RPMI7951 (cell line): ENCODE measurements at places on chromosomes 4 and X.

DNA sequence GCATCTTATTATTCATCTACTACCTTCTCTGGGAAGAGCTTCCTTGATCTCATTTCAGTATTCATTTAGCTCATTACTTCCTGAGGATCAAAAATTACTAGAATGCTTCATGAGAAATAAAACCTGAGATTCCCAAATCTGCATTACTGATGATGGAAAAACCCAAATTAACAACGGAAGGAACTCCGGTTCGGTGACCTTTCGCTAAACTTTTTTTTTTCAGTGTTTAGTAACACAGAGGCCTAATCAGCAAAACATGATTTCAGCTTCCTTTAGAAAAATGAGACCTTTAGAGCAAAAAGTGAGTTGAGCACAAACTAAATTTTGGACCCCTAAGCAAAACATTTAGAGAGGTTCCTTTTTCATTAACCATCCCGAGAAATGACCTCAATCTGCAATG lies 229.2 kb downstream of the MAML3 start:
- DNase-seq: no peak

GRCh38 chr4:183304067-183304466 lies 16.0 kb downstream of the CLDN22 start:
- DNase-seq: no peak

DNA sequence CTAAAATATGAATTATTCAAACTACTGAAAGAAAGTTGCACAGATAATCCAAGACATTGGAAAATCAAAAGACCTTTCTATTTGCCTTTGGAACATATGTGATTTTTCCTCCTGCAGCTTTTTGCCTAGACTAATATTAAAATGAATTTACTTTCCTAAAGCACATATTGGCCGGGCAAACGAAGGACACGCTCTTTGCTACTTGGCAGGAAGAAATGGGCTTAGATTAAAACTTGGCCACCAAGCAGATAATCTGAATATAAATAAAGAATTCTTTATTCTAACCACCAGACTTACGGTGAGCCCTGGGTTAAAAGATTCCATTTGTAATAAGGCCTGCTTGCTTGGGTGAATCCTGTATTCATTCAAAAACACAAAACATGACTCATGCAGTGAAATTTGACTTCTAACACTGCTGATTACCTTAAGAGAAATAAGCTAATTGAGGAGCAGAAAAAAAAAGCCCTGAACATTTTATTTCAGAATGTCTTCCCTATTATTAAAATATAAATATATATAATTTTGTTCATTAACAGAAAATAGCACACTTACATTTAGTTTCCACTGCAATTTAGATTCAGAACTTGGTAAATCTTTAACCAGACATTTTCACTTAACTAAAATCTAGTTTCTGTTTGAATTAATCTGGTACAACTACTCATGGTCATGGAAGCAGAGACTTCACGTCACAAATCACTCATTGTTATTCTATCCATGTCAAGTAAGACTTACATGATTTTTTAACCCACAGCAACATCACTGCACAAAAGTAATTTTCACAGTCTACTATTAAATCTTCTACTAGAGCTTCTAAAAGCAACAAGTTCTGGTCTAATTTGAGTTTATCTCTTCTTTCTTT lies 116.1 kb upstream of the PLAC1 start:
- DNase-seq: no peak

DNA sequence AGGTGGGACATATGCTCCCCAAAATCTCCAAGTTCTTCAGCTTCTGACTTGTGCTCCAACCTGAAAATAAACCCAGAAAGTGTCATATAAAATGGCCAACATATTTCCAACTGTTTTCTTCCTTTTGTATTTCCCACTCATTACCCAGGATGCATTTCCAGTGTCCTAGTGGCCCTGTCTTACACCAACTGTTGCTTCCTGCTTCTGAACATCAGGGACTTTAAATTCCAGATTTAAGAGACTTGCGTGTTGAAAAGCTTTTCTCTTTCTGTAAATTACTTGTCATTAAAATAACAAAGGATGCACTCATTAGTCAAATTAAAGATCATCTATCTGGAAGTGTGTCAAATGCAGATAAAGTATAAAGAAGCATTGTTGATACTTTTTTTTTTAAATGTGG lies 19.9 kb downstream of the MID1 start:
- no peak for DNase-seq

DNA sequence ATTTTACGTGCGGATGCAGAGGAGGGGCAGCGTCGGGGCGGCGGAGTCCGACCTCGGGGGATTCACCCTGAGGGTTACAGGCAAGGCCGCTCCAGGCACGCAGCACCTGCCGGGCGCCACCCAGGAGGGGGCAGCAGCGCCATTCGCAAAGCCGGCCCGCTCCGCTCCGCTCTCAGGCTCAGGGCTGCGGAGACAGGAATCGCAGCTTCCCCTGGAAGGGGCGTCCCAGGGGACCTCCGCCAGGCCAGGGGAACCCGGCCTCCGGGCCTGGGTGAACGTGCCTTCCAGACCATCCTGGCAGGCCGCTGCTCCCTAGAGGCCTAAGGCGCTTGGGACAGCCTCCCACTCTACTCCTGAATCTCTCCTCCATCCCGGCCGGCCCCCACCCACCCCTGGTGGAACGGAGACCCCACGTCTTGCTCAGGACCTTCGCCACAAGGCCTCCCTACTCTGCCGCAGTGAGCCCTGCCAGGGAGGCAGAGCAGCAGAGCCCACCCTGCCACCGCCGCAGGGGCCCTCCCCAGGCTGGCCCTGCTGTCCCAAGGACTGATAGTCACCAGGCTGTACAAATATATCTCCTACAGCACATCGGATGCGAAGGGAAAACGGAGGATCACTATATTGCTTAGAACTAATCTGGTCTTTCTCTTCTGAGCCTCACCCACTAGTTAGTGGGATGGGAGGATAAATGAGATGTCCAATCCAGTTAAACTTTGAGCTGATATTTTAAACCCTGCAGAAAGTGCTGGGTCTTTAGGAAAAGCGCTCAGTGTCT lies 115.0 kb downstream of the SMIM20 start:
- DNase-seq: no peak

- DNase-seq: no peak
Observed at GRCh38 chr4:158346576-158346975, 136.3 kb downstream of the TMEM144 start.

- no peak for DNase-seq
Observed at GRCh38 chr4:17664755-17665154, 50.3 kb downstream of the MED28 start.

DNA sequence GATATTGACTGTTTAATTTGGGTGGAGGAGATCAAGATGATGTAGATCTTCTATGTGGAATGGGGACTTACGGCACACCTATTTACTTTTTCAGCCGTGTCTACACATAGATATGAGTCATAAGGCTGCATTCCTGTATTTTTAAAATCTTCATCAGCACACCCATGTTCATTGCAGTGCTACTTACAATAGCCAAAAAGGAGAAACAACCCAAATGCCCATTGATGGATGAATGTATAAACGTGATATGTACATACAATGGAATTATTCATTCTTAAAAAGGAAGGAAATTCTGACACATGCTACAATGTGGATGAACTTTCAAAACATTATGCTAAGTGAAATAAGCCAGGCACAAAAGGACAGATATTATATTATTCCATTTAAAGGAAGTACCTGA lies 98.6 kb downstream of the AASDH start:
- DNase-seq: no peak

- peak; percentile 92 for DNase-seq
Observed at GRCh38 chr4:6272863-6273660, 3.4 kb downstream of the WFS1 start.

DNA sequence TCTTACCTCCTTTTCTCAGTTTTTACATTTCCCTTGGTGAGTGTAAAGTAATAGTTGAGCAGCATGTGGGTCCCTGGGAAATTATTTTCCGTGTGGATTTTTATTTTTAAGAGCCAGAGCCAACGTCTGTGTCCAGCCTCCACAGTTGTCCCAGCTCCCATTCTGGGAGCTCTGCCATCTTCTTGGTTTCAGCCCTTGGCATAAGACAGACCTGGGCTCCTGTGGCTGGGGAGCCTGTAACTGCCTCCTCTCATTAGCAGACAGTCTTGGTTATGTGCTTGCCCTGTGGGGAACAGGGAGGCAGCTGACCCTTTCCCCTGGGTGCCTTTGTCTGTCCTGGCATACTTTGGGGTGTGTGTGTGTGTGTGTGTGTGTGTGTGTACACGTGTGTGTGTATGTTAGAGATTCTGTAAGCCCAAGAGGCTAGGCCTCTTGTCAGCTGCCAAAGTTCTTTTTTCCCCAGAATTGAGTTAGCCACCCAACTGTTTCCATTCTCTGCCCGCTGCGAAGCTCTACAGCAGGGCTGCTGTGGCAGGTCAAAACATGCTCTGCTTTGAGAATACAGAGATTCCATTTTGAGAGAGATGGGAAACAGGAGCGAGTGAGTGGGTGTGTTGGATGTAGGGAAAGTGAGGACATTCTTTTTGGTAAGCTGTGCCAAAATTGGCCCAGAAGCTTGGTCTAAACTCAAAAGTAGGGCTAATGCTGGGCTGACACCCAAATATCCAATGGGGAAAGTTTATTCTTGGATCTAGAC lies 140.7 kb downstream of the TMEM164 start:
- peak; percentile 3 for DNase-seq

- DNase-seq: no peak
Observed at GRCh38 chr4:15037923-15038541, 35.8 kb downstream of the CPEB2 start.

- DNase-seq: peak; percentile 55
Observed at GRCh38 chrX:100685284-100685996, 41.4 kb downstream of the SRPX2 start.

GRCh38 chr4:31662951-31663350 lies 942.8 kb downstream of the PCDH7 start:
- DNase-seq: peak; percentile 58

- no peak for DNase-seq
Observed at GRCh38 chr4:185896817-185897488, 85.0 kb upstream of the SORBS2 start.

DNA sequence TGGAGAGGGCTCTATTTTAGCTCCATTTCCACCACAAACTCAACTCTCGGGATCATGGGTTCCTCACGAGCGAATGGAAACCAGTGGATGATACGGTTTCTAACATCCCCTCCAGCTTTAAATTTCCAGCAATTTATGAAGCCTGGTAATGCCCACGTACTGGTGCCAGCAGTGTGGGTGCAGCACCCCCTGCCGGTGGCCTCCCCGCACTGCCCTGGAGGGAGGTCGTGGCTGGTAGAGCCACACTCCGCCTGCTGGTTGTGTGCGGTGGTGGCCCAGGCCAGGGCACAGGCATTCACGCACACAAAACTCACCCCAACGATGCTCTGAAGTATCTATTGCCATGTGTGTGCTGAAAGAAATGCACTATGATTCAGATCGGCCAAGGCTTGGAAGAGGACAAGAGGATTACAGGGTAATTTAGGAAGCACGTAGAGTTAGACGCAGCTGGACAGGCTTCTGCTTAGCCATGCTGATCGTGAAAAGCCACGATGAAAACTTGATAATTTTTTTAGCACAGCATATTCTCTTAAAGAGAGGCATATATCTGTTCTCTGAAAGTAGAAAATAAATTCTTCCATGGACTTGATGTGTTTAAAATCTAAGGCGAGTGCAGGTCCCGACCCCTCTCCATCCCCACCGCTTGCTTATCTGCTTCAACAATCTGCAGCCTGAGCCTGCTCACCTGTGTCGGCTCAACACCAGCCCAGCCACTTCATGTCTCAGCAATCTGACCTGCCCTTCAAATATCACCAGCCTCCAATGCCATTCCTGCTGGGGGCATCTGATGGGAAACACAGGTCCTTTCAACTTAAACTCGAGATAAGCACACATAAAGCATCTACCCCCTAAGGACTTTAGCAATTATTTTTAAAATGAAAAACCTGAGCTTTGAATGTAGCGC lies 59.1 kb downstream of the SCD5 start:
- DNase-seq: peak; percentile 50

DNA sequence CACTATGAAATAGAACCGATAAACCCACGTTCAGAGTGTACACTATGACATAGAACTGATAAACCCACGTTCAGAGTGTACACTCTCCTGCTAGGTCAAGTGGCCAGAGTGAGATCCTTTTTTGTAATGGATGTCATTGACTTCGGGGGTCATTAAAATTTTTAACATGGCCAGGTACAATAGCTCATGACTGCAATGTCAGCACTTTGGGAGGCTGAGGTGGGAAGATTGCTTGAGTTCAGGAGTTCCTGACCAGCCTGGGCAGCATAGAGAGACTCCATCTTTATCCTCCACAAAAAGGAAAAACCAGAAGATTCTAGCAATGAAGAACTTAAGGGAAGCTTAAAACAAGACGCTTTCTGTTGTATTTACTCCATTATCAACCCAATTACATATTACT lies 439.7 kb upstream of the FRG1 start:
- no peak for DNase-seq

GRCh38 chrX:38661561-38661960 lies 100.2 kb downstream of the TSPAN7 start:
- no peak for DNase-seq

DNA sequence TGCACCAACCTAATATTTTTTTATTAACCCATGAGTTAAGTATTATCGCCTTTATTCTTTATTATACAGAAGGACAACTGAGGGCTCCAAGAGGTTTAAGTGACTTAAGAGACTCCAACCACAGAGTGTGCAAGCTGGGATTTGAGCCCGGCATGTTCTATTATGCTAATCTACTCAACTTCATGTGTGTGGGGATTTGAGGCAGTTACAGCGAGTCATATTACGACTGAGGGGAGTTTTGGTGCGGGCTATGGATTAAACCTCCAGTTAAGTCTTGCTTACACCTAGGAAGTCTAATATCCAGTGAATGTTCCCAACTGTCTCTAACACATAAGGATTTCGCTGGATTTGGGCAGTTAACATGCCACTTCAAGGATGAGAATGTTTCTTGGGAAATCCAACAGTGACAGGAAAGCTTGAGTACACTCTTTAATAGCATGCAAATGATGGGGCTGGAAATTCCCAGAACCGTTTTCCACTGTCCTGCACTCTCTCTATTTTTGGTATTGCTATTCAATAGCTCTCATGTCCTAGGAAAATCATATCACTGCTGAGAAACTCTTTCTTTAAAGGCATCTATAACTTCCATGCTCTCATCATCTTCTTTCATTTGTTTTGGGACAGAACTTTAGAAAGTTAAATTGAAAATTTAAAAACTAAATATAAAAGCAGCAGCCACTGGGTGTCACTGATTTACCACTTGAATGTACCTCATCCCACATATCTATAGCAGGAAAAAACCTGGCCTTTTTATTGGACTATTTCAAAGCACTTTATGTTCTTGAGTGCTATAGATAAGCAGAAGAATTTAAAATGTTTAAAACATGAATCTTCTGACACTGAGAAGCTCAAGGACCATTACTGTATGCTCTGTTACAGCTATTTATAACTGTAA lies 165.1 kb upstream of the TTC29 start:
- peak; percentile 11 for DNase-seq

- DNase-seq: no peak
Observed at GRCh38 chr4:140110542-140111215, 43.3 kb downstream of the MAML3 start.

DNA sequence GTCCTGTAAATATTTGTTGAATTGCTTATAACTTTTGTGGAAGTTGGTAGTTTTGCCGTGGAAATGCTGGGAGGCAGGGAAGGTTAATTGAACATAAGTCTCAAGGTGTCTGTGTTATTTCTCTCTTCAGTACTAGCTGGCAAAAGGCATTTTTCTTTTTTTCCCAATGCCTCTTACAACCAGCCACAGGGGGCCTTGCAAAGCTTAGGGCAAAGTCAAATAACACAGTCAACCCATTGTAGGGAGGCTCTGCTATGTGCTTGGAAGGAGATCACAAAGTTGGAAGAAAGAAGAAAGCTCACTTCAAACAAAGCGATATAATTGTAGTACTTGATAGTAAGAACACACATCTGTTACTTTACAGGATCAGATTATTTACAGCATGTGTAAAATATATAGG lies 802.6 kb downstream of the PDHA2 start:
- no peak for DNase-seq

GRCh38 chr4:186227221-186227620 lies at the start of gene KLKB1:
Gene KLKB1 (plus strand): TSS chr4:186227507. CDS start chr4:186228196, 689 bp downstream.
- no peak for DNase-seq
